ENCODE measurements at places on chromosomes 11 and 22.

- no peak for DNase-seq
Observed at GRCh38 chr11:108663154-108663877, 1.6 kb upstream of the DDX10 start.

GRCh38 chr22:17796695-17797094 is 22.4 kb upstream of the BID start:
- no peak for DNase-seq

DNA sequence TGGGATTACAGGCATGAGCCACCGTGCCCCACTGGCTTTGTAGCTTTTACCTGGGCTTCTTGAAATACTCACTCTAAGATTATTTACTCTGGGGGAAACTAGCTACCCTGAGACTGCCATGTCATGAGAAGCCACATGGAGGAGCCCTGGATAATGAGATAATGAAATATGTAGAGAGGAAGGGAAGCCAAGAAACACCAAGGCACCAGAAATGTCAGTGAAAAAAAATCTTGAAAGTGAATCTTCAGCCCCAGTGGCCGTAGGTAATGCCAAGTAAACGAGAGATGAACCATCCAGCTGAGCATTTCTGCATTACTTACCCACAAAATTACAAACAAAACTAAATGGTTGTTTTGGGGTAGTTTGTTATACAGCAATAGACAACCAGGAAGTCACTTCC is 125.6 kb downstream of the APIP start:
- no peak for DNase-seq

DNA sequence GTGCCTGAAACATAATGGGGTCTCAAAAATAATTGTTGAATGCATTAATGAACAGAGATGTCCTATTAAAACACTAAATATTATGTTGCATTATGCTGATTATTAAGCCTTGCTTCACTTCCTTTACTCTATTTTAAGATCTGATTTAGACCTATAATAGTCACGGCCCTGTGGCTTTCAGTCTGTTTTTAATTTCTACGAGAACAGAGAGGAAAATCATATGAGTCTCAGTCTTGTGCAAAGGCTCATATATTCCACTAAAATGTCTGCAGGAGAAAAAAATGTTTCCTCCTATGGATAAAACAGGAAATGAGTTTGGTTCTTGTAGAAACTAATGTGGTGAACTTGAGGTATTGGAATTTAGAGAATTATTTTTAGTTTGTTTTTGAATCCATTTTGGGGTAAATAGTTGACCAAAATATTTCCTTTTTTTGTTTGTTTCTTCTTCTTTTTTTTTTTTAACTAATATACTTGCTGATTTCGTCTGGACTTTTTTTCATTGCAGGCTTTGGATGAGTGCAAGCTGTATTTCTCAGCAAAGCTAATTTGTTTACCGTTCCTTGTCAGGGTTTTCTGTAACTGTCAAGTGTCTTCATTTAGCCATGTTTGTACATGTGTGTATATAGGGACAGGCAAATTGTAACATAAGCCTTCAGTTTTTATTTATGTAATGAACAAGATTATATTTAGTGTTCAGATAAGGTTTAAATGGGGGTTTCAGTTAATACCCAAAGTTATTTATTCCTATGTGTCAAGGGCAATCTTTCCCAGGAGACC is 139.1 kb upstream of the DDI1 start:
- no peak for DNase-seq

DNA sequence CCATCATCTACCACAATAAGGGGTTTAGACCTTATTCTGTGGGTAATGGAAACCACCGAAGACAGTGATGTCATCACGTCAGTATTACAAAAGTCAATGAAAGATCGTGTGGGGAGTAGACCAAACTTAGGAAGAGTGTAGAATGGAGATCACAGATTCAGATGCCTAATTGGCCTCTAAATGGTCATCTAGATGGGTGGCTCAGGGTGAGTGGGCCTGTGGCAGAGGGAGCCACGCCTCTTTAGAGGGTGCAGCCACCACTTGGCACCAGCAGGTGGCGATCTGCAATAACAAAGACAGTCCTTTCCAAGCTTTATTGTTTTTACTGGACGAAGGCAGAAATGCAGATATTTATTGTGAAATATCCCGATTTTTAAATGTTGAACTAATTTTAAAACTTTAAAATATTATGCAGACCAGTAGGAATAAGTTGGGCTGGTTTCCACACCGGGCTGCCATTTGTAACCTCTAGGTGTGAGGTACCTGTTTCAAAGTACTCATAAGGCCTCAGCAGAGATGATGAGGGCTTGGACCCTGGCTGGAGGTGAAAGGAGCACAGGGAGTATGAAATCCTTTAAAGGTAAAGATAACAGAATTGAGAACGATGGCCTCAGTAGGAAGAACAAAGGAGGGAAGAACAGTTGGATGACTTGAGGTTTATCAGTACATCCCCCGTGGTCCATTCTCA is 222.0 kb downstream of the DBX1 start:
- DNase-seq, result no peak

DNA sequence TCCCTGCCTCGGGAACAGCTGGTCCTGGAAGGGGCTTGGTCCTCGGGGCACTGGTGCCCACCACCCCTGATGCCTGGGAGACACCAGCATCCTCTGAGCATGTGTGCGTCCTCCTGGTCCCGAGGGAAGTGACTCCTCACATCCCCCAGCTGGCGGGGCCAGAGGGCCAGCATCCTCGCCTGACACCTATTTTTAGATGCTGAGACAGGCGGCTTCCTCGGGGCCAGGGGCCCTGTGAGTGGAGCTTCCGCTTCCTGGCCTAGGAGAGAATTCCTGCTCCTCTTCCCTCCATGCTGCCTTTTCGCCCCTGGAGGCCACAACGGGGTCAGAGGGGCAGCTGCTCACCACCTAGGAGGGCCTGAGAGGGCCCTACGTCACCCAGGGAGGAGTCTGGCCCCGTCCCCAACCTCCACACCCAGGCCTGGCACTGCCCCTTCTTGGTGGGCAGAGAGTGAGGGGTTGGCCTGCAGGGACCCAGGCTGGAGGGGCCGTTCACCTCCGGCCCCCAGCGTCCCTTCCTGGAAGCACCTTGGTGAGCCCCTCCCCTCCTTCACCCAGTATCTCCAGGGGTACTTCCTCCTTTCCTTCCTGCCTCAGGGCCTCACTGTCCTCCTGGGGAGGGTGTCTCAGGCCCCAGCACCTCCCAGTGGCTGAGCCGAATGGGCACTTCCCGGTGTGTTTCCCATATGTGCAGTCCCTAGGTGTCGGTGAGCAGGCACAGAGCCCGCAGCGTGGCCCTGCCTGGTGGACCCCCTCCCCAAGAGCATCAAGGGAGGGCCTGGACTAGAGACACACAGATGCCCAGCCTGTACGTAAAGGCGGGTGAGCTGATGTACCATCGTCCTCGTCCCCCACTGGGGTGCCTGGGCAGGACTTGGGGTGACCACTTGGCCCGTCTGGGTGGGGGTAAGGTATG is 6.1 kb downstream of the CD81 start:
- DNase-seq, result peak; percentile 86

GRCh38 chr11:119469506-119469905 is 46.5 kb upstream of the THY1 start:
- DNase-seq, result no peak

- DNase-seq, result no peak
Observed at GRCh38 chr11:89275966-89276365, 98.3 kb downstream of the TYR start.

- no peak for DNase-seq
Observed at GRCh38 chr22:33991620-33992019, 71.3 kb upstream of the LARGE1 start.

GRCh38 chr11:62602141-62603071 is 741 bp upstream of the MTA2 start:
- peak; percentile 80 for DNase-seq

DNA sequence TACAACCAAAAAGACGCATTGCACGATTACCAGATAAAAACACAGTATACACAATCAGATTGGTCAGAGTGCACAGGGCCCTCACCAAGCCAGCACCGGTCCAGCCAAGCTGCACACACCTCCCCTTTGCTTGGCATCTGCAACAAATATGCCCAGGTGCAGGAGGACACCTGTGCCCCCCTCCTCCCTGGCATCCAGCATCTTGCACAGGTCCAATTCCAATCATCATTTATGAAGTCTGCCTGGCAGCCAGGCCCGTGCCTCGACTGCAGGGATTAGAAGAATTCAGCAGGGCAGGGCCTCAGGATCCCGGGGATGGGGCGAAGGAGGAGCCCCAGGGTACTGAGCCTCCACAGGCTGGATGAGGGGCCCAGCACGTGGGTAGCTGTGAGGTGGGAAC is 302.1 kb downstream of the CTTN start:
- DNase-seq, result no peak

DNA sequence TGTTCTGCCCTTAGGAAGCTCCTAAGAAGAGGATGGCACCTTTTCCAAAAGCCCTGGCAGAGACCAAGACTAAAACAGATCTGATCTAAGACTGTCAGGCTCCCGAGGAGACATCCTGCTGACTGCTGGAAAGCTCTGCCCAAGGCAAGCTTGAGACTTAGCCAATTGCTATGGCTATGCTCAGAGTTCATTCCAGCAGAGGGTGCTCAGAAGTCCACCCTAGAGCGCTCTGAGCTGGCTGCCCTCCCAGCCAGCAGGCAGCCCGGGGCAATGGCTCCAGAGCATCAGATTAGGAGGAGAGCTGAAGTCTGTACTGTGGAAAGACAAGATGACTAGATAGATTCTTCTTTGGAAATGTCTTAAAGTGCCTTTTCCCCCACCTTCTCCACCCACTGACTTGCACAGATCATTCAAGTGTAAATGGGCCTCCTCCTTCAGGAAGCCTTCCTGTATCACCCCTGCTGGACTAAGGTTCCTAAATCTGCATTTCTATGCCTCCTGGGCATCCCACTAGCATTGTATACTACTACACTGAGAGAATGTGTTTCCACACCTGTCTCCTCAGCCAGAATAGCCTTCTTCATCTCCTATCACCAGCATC is 23.4 kb downstream of the LRRC55 start:
- DNase-seq, result peak; percentile 25

DNA sequence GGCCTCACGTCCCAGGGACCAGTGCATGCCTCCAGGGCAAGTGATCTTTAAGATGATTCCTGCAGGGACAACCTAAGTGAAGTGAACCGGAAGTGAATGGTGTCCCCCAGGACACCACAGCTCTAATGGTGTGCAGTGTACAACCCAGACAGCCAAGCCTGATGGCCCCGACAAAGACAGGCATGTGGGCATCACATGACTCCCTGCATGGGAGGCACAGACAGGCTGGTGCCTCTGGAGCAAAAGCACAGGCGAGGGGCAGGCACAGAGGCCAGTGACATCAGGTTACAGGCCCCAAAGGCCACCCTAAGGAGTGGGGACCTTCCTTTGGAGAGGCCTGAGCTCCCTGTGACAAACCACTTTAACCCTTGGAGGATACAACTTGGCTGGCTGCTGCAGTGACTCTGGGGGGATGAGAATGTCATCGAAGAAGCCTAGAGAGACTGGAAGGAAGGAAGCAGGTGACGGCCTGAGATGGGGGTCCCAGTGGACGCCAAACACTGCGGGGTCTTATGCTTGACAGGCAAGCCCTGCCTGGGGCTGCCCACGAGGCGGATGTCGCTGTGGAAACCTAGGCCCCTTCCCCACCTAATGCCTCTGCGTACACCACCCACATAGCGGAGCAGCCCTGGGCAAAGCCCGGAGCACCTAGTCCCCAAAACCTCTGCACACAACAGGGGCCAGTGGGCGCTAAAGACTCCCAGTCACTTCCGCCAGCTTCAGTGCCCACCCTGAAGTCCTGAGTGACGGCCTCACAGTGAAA is 12.4 kb downstream of the POLR3H start:
- DNase-seq, result no peak

DNA sequence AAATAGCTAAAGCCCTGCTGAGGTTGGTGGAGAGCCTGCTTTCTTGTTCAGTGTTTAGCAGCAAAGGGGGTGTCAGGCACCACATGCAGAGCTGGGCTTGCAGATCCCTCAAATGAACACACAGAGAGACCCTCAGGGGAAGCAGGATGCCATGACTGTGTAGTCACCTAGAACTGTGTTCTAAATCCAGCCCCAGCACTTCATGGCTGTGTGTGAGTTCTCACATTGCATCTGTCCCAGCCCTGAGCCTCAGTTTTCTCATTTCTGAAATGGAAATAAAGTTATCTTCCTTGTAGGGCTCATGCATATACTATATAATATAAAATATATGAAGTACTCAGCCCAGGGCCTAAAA is 47.1 kb downstream of the CWC15 start:
- DNase-seq, result no peak

- no peak for DNase-seq
Observed at GRCh38 chr11:130762638-130763037, 153.6 kb downstream of the SNX19 start.

DNA sequence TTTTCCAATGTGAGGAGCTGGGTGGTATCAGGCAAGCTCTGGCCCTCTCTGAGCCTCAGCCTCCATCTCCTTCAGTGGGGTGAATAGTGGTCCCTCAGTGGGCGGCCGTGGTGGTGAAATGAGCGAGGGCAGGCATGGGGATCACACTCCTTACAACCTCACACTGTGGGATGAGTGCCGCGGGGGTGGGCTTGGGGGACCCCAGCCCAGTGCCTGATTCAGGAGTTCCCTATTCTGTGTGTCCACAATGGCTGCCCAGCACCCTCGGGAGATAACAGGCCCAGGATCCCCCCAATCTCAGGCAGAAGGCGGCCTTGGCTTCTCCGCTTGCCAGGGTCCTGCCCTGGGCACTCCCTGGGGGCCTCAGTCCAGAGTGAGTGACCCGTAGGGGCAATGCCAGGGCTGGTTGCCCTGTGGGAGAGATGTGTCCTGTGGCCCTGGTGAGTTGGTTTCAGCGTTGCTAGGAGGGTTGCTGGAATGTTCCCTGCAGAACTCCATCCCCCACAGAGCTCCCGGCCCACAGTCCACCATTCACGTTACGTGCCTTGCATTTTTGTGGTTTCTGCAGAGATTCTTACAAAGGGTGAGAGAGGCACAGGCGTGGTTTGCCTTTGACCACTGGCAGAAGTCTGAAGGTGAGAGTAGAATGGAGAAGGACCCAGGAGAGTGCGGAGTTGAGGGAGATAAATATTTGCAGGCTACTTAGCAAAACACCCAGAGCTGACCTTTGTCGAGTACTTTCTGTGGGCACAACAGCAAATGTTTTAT is 2.9 kb downstream of the ALDH3B1 start:
- DNase-seq, result no peak

DNA sequence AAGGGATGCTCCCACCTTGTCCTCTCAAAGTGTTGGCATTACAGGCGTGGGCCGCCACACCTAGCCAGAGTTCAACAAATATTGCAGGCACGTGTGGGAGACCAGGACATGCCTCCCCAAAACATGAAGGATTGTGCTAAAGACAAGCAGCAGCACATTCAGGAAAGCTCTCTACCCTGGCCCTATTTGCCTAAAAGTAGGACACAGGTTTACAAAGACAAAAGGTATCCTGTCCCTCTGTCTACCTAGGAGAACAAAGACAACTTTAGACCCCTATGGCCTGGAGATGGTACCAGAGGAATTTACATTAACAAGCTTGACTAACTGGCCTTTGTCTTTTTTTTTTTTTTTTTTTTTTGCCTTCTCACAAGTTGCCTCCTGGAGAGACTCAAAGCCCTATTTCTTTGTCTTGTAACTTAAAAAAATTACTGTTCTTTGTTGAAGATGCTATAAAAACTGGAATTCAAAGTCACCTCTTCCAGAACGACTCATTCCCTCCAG is 859 bp upstream of the ACCS start:
- DNase-seq, result no peak
